Epithelial cell of alveolus of lung (primary cell): ENCODE measurements at places on chromosomes 2 and 18. TPM values are rescaled to one million over a fixed set of nuclear protein-coding genes. Genes with fewer than 3 reads are reported as not detected.

Gene RASGRP3
- total RNA-seq = 0.56 and 1.9 TPM in 2 replicates

Gene DSC1
- total RNA-seq = not detected in 2 replicates

Gene ARHGAP25
- 1.4 and 2.2 TPM in 2 replicates for total RNA-seq

Gene PMAIP1
- 10.7 and 43.3 TPM in 2 replicates for total RNA-seq

Gene SLC23A3
- 1.4 TPM in 1 of 2 replicates, not detected in the other for total RNA-seq

Gene OSBPL6
- 2.9 and 11.2 TPM in 2 replicates for total RNA-seq

Gene PTPN2
- 29.2 and 38.3 TPM in 2 replicates for total RNA-seq

Gene NLRC4
- total RNA-seq = not detected in 2 replicates

Gene KCNG2
- total RNA-seq = 4.7 and 18.8 TPM in 2 replicates

Gene AQP12A
- total RNA-seq = not detected in 2 replicates

Gene ALPP
- not detected in 2 replicates for total RNA-seq

Gene ACMSD
- total RNA-seq = not detected in 2 replicates

Gene RGPD4
- not detected in 2 replicates for total RNA-seq
